ENCODE measurements at places on chromosomes 16 and 17. TPM values are rescaled to one million over a fixed set of nuclear protein-coding genes. Genes with fewer than 3 reads are reported as not detected.

DNA sequence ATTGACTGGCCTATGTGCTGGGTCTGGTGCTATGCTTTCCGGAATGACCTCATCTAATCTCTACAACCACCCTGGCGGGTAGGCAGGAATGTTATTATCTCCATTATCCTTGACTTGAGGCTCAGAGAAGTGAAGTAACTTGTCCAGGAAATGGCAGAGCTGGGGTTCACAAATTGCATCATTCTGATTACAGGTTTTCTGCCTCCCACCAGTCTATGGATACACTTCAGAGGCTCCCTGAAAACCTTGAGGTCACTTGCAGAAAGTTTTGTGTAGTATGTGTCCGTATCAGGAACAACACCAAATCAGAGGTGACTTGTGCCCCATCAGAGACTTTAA, 19.1 kb downstream of the NOD2 start:
- peak; percentile 28 for DNase-seq

GRCh38 chr16:8669481-8669880, 4.9 kb upstream of the ABAT start:
- no peak for DNase-seq

GRCh38 chr17:59369031-59369975, 37.8 kb downstream of the YPEL2 start:
- DNase-seq = no peak

The TPSAB1 gene
- total RNA-seq = not detected

Data from dermis blood vessel endothelial cell (primary cell).